ENCODE measurements at places on chromosomes 7 and 10.

GRCh38 chr7:97064972-97065587 lies 40.4 kb upstream of the DLX5 start:
- peak; percentile 61 for DNase-seq

- no peak for DNase-seq
Measured at GRCh38 chr7:50205011-50205410, 99.5 kb upstream of the IKZF1 start.

- peak; percentile 47 for DNase-seq
Measured at GRCh38 chr7:125670926-125671572, 741.4 kb upstream of the POT1 start.

GRCh38 chr10:72067463-72068125 lies 20.8 kb downstream of the SPOCK2 start:
- no peak for DNase-seq

DNA sequence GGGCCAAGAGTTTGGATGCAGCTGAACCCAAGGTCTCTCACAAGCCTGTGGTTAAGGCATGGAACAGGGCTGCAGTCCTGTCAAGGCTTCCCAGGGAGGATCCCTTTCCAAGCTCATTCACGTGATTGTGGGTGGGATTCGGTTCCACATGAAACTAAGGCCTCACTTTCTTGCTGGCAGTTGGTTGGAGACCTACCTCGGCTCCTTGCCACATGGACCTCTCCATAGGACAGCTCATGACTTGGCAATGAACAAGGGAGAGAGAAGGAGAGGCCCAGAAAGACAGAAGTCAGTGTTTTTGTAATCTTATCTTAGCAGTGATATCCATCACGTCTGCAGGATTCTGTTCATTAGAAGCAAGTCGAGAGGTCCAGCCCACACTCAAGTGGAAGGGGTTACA lies 583.8 kb downstream of the LRMDA start:
- DNase-seq: no peak

DNA sequence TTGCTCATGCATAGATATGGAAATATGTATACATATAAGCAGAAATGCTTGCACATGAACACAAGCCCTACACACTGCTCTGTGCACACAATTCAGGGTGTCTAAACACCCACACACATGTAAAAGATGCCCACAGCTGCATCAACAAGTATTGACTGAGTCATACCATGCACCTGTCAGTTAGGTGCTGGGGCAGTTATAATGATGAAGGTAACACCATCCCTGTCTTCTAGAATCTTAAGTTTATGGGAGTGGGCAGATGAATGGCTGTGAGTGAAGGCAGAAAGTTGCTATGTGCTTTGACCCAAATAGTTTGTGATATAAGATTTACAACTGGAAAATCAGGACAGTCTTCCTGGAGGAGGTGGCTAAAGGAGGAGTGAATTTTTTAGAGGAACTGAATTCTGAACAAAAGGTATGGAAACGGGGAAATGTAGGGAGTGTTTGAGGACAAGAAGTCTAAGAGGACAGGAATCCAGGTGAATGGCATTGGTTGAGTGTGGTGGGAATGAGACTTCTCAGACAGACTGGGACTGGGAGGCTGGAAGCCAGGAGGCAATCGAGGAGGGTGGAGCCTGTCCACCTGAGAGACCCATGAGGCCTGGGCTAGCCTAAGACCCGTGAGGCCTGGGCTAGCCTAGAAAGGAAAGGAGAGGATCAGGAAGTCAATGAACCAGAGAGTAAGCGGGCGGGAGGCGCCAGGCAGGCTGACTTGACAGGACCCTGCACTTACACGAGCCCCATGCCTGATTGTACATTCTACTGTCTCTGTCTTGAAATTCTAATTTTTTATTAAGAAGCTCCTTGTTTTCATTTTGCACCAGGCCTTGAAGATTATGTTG lies 20.7 kb downstream of the POLL start:
- DNase-seq: peak; percentile 15

GRCh38 chr7:108012499-108013430 lies 9.8 kb upstream of the LAMB1 start:
- DNase-seq: peak; percentile 87
